Activated CD8-positive, alpha-beta T cell treated with anti-CD3 and anti-CD28 coated beads for 36 hours (primary cell): ENCODE measurements at places on chromosomes 3 and 15.

DNA sequence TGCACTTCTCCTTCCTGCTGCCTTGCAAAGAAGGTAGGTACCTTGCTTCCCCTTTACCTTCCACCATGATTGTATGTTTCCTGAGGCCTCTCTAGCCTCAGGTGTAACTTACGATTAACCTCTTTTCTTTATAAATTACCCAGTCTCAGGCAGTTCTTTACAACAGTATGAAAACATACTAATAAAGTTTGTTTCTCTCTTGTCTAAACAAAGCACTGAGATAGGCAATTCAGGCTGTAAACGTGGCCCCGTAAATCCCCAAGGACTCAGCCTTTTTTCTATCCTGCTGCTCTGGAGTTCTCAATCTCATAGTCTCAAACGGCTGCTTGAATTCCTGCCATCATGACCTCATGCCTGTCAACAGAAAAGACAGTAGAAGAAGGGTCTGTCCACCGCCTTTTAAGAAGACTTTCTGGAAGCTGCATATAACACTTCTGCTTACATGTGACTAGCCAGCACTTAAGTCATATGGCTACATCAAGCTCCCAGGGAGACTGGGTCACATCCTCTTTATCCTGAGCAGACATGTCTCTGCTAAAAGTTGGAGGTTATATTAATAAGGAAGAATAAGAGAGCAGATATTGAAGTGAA lies 257.8 kb downstream of the EBLN2 start:
- no peak for DNase-seq

GRCh38 chr3:194607592-194608389 lies 25.4 kb downstream of the TMEM44 start:
- DNase-seq, result no peak

DNA sequence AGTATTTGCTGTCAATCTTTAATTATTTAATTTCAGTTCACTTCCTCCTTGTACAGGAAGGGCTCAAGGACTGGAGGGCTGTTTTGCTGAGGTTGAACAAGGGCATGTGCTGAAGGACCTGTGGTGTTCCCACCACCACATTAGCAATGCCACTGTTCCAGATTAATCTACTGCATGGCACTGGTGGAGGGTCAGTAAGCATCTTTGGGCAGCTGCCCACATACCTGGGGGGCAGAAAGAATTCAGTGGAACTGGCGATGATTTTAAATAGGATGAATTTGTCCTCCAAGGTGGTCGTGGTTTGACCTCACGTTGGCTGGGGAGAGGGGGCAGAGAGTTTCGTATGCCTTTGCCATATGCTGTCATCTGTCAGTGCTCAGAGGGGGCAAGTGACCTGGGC lies 244.8 kb downstream of the TLE3 start:
- DNase-seq, result no peak

GRCh38 chr3:133868758-133869475 lies 26.8 kb downstream of the RAB6B start:
- no peak for DNase-seq

GRCh38 chr3:43017004-43017403 lies 37.9 kb downstream of the GASK1A start:
- DNase-seq, result no peak
